ENCODE measurements at places on chromosomes 7 and 10.

DNA sequence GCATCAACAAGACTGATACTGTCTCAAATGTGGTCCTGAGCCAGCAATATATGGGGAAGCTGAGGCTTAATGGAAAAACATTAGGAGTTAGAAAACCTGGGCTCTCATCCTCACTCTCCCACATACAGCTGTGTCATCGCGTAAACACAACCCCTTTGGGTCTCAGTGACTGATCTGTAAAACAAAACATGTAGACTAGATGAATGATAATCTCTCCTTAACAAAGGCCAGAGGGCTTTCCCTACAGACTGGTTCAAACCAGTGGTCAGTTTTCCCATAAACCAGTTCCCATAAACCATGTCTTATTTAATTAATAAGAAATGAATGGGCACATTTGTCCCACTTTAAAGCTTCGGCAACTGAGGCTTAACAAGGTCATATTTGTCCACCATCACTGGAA is 48.1 kb downstream of the OSBPL3 start:
- DNase-seq, result no peak

- DNase-seq, result no peak
These were observed 157.3 kb upstream of the COL1A2 start for GRCh38 chr7:94237417-94237816.

DNA sequence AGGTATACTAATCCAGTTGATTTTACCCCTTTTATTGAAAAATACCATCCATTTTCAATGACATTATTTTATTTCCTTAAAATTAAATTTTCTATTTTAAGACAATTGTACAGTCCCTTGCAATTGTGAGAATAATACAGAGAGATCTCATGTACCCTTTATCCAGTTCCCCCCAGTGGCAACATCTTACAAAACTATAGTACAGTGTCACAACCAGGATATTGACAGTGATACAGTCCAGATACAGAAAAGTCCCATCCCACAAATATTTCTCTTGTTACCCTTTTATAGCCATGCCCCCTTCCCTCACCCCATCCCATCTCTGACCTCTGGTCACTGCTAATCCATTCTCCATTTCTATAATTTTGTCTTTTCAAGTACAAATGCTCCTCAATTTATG is 18.5 kb downstream of the ELFN1 start:
- no peak for DNase-seq

DNA sequence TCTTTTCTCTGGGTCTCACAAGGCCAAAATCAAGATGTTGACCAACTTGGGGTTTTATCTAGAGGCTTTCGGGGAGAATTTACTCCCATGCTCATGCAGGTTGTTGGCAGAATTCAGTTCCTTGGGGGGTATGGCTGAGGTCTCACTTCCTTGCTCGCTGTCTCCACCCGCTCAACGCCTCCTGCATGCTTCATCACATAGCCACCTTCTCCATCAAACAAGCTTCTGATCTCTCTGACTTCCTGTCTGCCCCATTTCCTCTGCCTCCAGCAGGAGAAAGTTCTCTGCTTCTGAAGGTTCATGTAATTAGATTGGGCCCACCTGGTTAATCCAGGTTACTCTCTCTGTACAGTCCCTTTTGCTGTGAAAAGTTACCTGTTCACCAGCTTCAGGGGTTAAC is 179.1 kb upstream of the FZD1 start:
- DNase-seq, result no peak

- no peak for DNase-seq
These were observed 38.9 kb downstream of the GLRX3 start for GRCh38 chr10:130175074-130175473.

- no peak for DNase-seq
These were observed 36.4 kb downstream of the CREB5 start for GRCh38 chr7:28448708-28449107.

GRCh38 chr10:25912866-25913265 is 21.2 kb upstream of the MYO3A start:
- DNase-seq, result no peak

DNA sequence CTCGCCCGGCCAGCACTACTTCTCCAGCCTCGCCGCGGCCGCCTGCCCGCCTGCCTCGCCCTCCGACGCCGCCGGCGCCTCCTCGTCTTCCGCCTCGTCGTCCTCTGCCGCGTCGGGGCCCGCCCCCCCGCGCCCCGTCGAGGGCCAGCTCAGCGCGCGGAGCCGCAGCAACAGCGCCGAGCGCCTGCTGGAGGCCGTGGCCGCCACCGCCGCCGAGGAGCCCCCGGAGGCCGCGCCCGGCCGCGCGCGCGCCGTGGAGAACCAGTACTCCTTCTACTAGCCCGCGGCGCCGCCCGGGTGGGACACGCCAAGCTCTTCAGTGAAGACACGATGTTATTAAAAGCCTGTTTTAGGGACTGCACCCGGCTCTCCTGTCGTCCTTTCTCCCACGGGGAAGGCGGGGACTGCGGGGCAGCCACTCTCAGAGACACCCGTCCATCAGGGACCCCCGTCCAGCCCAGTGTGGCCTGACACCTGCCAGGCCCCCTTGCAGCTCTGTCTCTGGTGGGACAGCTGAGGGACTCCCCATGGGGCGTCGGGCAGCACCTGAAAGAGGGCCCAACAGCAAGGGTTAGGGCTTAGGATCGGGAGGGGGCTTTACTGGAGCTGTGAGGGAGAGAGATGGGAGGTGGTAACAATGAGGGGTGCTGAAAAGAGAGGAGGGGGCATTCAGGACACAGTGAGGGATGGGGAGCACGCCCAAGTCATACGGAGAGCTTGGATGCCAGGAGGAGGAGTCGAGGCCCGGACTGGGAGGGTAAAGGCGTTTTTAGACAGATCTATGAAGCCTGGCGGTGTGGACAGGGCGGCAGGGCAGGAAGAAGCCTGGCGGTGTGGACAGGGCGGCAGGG is 34.7 kb downstream of the SPDYE6 start:
- no peak for DNase-seq

GRCh38 chr7:45148653-45148973 is 9.0 kb upstream of the RAMP3 start:
- DNase-seq, result no peak

DNA sequence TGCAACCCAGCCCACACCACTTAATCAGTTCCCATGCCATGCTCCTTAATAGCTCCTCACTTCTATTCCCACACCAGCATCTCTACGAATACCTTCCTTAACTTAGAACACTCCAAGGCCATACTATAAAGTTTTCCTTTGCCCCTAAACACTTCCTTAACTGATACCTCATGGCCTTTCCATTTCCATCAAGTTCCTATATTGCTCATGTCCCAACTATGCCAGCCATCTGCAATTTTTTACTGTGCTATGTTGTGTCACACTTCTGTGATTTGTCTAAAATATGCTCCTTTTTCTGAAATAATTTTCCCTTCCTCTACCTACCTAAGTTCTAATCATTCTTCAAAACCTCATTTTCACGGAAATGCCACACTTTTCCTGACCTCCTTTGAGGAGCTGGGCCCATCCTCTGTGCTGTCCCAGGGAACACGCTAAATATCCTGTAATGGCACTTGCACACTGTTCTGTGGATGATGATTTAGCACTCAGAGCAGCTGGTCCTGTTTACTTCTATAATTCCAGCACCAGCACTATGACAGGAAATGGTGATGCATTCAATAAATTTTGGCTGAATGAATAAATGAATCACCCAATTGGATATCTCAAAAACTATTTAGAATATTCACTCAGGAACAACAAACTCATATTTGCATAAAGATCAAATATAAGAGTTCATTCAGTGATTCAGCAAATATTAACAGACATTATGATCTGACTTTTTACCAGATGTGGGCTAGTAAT is 266.5 kb upstream of the HGF start:
- no peak for DNase-seq

DNA sequence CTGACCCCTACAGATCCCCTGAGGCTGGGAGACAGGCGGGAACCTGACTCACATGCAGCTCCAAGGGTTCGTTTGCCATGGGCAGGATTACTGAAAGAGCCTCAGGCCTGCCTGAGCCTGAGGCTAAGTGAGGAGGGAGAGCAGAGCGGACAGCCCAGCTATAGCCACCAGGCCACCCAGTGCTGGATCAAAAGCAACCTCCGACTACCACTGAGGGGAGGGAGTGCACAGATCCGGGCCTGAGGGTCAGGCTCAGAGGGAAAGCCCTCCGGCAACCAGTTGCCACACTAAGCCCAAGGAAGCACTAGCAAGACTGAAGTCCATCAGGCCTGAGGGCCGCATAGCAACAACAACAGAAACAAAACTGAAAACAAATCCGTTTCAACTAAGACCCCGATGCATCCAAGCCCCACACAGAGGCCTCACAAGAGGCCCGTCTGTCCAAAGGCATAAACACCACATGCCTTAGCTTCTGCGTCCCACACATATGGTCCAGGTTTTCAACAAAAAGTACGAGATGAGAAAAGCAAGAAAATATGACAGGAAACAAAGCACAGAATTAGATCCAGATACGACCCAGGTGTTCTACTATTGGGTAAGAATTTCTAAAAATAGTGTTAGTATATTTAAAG is 92.5 kb upstream of the VIPR2 start:
- no peak for DNase-seq

DNA sequence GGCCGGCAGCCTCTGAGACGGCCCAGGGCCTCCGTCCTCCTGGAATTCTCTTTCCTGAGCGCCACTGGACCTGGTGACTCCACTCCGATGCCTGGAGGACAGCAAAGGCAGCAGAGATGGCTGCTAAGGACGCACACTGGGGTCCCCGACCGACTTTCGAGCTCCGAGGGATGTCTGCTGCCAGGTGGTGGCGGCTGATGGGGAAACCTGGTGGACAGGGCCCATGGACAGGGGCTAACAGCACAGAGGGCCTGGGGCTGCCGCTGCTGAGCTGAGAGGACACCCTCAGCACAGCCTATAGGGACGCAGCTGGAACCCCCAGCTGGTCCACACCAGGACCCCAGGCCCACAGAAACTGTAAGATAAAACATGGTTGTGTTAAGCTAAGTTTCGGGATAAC is 366.3 kb downstream of the DNAJB6 start:
- DNase-seq, result no peak

DNA sequence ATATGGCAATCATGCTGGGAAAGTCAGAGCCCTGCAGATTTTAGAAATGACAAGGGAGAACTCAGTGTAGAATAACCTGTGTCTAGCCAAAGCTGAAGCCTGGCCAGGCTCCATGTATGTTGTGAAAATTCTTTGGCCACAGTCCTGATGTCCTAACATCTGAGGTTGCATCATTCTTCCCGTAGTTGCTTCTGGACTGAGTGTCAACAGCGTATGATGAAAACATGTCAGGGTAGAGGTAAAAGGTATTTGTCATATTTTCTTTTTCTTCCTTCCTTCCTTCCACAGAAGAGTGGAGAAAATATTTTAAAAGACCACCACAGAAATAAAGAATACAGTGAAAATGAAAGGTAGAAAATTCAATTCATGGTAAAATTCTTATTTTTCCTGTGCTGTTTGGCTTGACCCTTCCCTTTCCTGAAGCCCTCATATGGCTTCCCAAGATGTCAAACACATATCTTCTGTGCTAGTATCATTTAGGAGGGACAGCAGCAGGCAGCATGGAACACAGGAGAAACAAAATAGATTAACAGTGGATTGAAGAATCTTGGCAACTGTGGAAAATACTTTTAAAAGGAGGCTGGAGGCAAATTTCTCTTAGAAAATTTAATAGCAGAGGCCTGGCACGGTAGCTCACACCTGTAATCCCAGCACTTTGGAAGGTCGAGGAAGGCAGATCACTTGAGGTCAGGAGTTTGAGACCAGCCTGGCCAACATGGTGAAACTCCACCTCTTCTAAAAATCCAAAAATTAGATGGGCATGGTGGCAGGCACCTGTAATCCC is 18.9 kb upstream of the NRBF2 start:
- DNase-seq, result peak; percentile 97

DNA sequence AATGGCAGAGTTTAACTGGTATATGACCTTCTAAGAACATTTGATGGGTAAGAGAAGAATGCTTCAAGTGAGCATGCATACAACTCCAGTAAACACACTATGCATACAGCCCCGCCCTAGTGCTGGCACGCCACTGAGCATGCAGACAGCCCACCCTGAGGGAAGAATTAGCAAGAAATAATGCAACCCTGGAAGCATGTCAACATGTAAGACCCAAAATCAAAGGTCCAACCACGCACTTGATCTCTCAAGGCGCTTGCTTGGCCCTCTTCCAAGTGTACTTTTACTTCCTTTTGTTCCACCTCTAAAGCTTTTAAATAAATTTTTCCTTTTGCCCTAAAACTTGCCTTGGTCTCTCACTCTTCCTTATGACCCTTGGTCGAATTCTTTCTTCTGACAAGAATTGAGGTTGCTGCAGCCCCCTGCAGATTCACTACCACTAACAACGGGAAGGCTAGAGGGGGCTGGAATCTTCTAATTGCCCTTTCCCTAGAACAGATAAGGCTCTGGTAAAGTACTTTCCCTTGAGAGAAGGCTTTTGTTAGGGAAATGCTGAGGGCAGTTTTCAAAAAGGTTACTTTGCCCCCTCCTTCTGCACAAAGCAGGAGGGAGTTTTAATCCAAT is 3.4 kb downstream of the FAM24B start:
- no peak for DNase-seq

GRCh38 chr7:150361807-150362621 is 6.6 kb upstream of the REPIN1 start:
- peak; percentile 67 for DNase-seq

GRCh38 chr7:29468196-29468595 is 95.4 kb upstream of the PRR15 start:
- DNase-seq, result no peak

- DNase-seq, result no peak
These were observed 76.7 kb downstream of the GPR26 start for GRCh38 chr10:123742751-123743440.

DNA sequence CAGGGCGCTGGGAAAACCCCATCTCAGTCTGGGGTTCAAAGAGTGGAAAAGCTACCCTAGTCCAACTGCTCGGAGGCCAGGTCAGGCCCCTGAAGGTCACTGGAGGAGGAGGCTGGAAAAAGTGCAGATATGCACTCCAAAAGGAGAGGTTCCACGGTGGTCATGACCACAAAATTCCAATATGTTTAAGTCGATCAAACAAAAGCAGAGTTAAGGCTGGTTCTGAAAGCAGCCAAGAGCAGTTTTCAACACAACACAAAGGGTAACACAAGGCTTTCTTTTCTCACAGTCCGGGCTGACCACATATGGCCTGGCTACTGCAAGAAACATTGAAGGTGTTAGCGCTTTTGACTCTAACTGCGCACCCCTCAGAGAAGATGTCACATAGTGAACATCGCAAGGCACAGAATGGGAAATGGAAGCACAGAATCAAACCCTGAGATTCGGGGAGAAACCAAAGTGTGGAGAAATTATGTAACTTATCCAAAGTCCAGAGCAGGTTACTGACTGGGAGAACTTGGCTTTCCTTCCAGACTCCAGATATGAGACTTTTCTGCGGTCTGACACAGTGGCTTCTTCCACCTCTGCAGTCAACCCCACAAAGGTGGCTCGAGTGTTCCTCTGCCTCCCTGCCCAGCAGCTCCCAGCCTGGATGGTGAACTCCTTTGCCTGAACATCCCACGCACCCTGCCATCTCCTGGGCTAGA is 1.3 kb upstream of the GRB10 start:
- DNase-seq, result no peak
